Endothelial cell of umbilical vein (primary cell): ENCODE measurements at places on chromosomes 1 and 21. TPM values are rescaled to one million over a fixed set of nuclear protein-coding genes. Genes with fewer than 3 reads are reported as not detected.
A peak's percentile ranks its signal among the peaks of the same experiment; 100 is the strongest.

GRCh38 chr1:11907275-11908094 is 18.7 kb downstream of the KIAA2013 start:
- peak; percentile 97 for DNase-seq
- H3K27ac ChIP-seq: peak overlapping the region; percentile 100
- H3K4me1 ChIP-seq: peaks cover 3% of the 10 kb centered on the region
- H3K27me3 ChIP-seq: no peaks in the 10 kb centered on the region

- DNase-seq: no peak
- H3K4me3 ChIP-seq: no peak overlapping the region
- no peaks in the 10 kb centered on the region for H3K4me1 ChIP-seq
- no peak overlapping the region for H3K27ac ChIP-seq
- no peaks in the 10 kb centered on the region for H3K27me3 ChIP-seq
- no peaks in the 10 kb centered on the region for H3K36me3 ChIP-seq
These were observed 131.5 kb downstream of the CNIH3 start for GRCh38 chr1:224747578-224747977.

HTR1D gene
- 1.5 and 2.2 TPM in 2 replicates for total RNA-seq

- H3K36me3 ChIP-seq: no peaks in the 10 kb centered on the region
- no peak overlapping the region for H3K4me3 ChIP-seq
- H3K27me3 ChIP-seq: no peaks in the 10 kb centered on the region
- H3K4me1 ChIP-seq: no peaks in the 10 kb centered on the region
- H3K27ac ChIP-seq: no peak overlapping the region
- DNase-seq: no peak
These were observed 19.7 kb downstream of the OR6Y1 start for GRCh38 chr1:158534496-158534895.

TTLL10 gene
- not detected in 2 replicates for total RNA-seq

CTSS gene
- 5.7 and 11.1 TPM in 2 replicates for total RNA-seq

FMN2 gene
- total RNA-seq: not detected in 2 replicates

DNA sequence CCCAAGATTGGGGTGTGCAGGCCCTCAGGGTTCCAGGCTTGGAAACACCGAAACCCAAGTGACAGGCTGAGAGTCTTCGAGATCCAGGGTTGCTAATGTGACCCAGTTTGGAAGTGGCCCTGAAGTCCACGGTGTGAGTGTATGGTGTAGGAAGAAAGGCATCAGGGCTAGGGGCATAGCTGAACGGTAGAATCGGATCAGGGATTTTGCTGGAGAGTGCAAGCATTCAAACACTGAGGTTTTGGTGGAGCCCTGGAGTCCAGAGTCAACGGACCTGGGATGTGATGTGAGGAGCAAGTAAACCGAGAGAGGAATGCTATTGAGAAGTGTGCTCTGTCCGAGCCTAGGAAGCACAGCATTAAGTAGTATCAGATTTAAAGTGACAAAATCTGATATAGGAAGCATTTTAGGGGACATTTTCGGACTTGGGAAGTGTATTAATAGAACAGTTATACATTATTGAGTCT is 958 bp downstream of the NFYC start:
- no peaks in the 10 kb centered on the region for H3K27me3 ChIP-seq
- peak overlapping the region; percentile 68 for H3K27ac ChIP-seq
- H3K36me3 ChIP-seq: no peaks in the 10 kb centered on the region
- H3K4me1 ChIP-seq: peaks cover 19% of the 10 kb centered on the region
- DNase-seq: no peak

DNA sequence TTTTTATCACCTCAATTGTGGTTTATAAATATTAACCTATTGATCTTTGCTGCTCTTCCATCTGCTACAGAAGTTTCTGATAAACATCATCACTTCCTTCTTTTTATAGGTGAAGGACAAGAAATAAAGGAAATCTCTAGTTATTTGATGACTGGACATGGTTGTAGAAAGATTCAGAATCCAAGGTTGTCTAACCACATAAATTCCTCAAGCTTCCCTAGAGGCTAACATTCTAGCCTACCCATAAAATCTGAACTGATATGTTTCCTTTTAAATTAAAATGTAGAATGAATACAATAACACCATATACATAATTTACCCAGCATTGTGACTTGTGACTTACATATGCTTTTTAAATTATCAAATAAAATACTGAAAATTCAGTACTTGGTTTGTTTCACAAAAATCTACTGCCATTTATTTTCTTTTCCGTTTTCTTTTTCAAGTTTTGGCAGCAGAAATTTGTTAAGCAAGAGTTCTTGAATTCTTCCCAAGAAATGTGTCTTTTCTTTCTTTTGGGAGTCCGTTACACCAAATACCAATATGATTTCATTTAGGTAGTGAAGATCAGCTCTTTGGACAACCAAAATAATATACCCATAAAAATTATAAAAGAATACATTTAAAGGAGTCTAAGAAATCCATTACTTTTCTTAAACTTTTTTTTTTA is 513.2 kb upstream of the ADGRL2 start:
- no peaks in the 10 kb centered on the region for H3K36me3 ChIP-seq
- no peak for DNase-seq
- H3K27ac ChIP-seq: no peak overlapping the region
- H3K27me3 ChIP-seq: no peaks in the 10 kb centered on the region
- no peak overlapping the region for H3K4me3 ChIP-seq
- no peaks in the 10 kb centered on the region for H3K4me1 ChIP-seq

- no peaks in the 10 kb centered on the region for H3K27me3 ChIP-seq
- no peaks in the 10 kb centered on the region for H3K4me1 ChIP-seq
- H3K36me3 ChIP-seq: no peaks in the 10 kb centered on the region
- no peak for DNase-seq
- no peak overlapping the region for H3K27ac ChIP-seq
- no peak overlapping the region for H3K4me3 ChIP-seq
These were observed 90.0 kb downstream of the ARHGEF10L start for GRCh38 chr1:17629460-17629859.

GRCh38 chr1:89725631-89726030 is 92.7 kb downstream of the LRRC8C start:
- peaks cover 58% of the 10 kb centered on the region for H3K4me1 ChIP-seq
- no peak overlapping the region for H3K4me3 ChIP-seq
- H3K36me3 ChIP-seq: no peaks in the 10 kb centered on the region
- no peak overlapping the region for H3K27ac ChIP-seq
- no peak for DNase-seq

LRRC7 gene
- 0.11 and 0.18 TPM in 2 replicates for total RNA-seq

IRF6 gene
- 22.1 and 42.0 TPM in 2 replicates for total RNA-seq

GRCh38 chr1:116242741-116243140 is 130.3 kb upstream of the ATP1A1 start:
- no peak overlapping the region for H3K27ac ChIP-seq
- H3K27me3 ChIP-seq: no peaks in the 10 kb centered on the region
- no peak for DNase-seq

GRCh38 chr1:156476501-156477298 is 23.9 kb downstream of the MEF2D start:
- DNase-seq: peak; percentile 45
- no peak overlapping the region for H3K4me3 ChIP-seq
- H3K27me3 ChIP-seq: no peaks in the 10 kb centered on the region
- H3K36me3 ChIP-seq: peaks cover 25% of the 10 kb centered on the region
- H3K4me1 ChIP-seq: peaks cover 8% of the 10 kb centered on the region

PKP1 gene
- total RNA-seq: not detected in 2 replicates

DNA sequence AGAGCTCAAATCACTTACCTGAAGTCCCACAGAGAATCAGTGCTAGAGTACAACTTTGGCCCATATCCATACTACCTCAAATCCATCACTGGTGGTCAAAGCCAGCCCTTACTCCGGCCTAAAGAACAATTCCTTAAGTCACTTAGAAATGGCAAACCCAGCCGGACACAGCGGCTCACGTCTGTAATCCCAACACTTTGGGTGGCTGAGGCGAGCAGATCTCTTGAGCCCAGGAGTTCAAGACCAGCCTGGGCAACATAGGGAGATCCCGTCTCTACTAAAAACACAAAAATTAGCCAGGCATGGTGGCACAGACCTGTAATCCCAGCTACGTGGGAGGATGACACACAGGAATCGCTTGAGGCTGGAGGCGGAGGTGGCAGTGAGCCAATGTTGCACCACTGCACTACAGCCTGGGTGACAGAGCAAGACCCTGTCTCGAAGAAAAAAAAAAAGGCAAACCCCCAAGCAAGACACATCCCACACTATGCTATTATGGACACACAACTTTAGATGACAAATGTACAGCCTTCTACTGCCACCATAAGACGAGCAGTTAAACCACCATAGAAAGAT is 24.0 kb downstream of the NPHP4 start:
- no peak overlapping the region for H3K27ac ChIP-seq
- H3K27me3 ChIP-seq: no peaks in the 10 kb centered on the region
- no peak overlapping the region for H3K4me3 ChIP-seq
- DNase-seq: no peak

DNA sequence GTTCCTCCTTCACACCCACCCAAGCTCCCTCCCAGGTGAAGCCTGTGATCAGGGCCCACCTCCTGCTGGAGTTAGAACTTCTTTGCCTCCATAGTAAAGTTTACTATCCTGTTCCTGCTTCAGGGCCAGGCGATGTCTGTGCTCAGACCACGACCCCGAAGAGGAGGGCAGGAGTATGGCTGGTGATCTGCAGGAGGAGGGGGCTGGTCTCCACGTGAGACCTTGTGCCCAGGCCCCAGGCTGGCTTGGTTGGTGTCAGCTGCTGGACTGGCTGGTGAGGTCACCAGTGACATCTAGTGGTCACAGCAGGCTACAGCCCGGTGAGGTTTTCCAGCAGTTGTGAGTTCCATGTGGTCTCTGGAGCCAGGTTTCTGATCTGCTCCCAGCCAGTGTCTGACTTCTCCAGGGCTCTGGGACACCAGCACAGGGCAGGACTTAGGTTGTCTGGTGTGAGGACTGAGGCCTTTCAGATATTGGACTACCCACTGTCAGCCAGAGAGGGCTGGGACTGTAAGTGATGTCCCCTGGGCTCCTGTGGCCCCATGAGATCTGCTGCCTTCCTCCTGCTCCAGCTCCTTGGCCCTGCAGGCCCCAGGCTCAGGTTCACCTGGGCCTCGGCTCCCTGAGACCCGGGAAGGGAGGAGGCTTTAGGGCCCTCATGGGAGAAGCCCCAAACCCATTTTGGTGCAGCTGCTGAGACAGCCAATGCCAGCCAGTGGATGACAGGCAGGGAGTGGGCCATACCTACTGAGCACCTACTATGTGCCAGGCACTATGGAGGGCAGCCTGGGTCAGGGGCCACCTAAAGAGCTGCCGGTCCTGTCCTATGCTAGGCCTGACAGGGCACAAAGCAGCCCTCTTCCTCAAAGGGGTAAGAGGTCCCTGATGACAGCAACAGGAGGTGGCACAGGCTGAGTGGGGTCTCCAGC is 6.0 kb upstream of the UBL4B start:
- H3K27me3 ChIP-seq: peaks cover 3% of the 10 kb centered on the region
- H3K36me3 ChIP-seq: no peaks in the 10 kb centered on the region
- no peak overlapping the region for H3K4me3 ChIP-seq
- peaks cover 3% of the 10 kb centered on the region for H3K4me1 ChIP-seq
- DNase-seq: peak; percentile 65
- no peak overlapping the region for H3K27ac ChIP-seq

- H3K4me3 ChIP-seq: peak within 1 kb of the TSS; percentile 36
- H3K27ac ChIP-seq: no peak within 1 kb of the TSS
- peaks cover 22% of the 10 kb centered on the region for H3K4me1 ChIP-seq
- no peaks in the 10 kb centered on the region for H3K36me3 ChIP-seq
- DNase-seq: peak; percentile 68
- peaks cover 2% of the 10 kb centered on the region for H3K27me3 ChIP-seq
These were observed at the start of gene ADAMTSL4 for GRCh38 chr1:150548632-150549495. TSS of gene ADAMTSL4 (plus strand) at chr1:150549408. CDS start at chr1:150552289, 2,881 bp downstream.

VHLL gene
- total RNA-seq: 0.73 TPM in 1 of 2 replicates, not detected in the other

FMO5 gene
- total RNA-seq: 0.60 and 1.3 TPM in 2 replicates

- no peak overlapping the region for H3K27ac ChIP-seq
- no peak for DNase-seq
- H3K36me3 ChIP-seq: no peaks in the 10 kb centered on the region
These were observed 5.1 kb upstream of the ELAVL4 start for GRCh38 chr1:50103615-50104081.

DNA sequence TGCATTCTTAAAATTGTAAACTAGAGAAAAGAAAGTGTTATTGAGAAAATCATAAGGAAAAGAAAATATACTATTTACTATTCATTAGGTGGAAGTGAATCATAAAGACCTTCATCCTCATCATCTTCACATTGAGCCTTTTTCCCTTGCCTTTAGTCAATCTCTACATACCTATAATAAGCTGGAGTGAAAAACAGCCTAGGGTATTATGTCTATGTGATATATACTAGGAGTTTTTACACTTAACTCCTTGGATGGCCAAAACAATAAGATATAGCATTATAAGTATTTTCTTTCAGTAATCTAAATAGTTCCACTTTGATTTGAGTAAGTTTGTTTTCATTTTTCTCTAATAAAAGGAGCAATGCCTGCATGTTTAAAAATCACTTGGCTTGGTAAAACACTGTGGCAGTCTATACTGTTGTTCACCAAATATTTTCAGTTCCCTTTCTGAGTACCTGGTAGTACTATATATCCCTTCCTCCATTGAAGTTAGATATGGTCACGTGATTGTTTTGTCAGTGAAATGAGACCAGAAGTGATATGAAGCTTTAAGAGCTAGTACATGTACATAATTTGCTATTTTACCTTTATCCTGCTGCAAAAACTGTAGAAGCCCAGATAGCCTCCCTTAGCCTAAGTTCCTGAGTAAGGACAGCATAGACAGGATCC is 78.3 kb downstream of the CLEC20A start:
- H3K4me3 ChIP-seq: no peak overlapping the region
- no peak overlapping the region for H3K27ac ChIP-seq
- H3K27me3 ChIP-seq: no peaks in the 10 kb centered on the region
- no peaks in the 10 kb centered on the region for H3K4me1 ChIP-seq
- H3K36me3 ChIP-seq: no peaks in the 10 kb centered on the region

S1PR1 gene
- 137 and 138 TPM in 2 replicates for total RNA-seq

- H3K27ac ChIP-seq: peak overlapping the region; percentile 23
- no peaks in the 10 kb centered on the region for H3K36me3 ChIP-seq
- peaks cover 19% of the 10 kb centered on the region for H3K4me1 ChIP-seq
- peak overlapping the region; percentile 77 for H3K4me3 ChIP-seq
- peak; percentile 51 for DNase-seq
These were observed 1.5 kb downstream of the KIRREL1 start for GRCh38 chr1:157994704-157995582.

DNA sequence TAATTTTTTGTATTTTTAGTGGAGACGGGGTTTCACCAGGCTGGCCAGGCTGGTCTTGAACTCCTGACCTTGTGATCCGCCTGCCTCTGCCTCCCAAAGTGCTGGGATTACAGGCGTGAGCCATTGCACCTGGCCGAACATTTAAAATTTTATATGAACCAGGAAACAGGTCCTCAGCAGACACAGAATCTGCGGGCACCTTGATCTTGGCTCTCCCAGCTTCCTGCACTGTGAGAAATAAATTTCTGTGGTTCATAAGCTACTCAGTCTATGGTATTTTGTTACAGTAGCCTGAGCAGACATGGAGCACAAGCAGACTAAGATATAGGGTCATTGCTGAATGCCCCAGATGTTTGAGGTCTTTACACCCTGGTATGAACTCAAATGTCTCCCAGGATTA is 23.6 kb upstream of the CTH start:
- H3K27ac ChIP-seq: no peak overlapping the region
- H3K27me3 ChIP-seq: peaks cover 2% of the 10 kb centered on the region
- no peaks in the 10 kb centered on the region for H3K4me1 ChIP-seq

GRCh38 chr1:56194701-56195300 is 384.6 kb downstream of the PLPP3 start:
- no peak overlapping the region for H3K4me3 ChIP-seq
- no peak for DNase-seq
- H3K27me3 ChIP-seq: no peaks in the 10 kb centered on the region
- no peaks in the 10 kb centered on the region for H3K36me3 ChIP-seq
- no peaks in the 10 kb centered on the region for H3K4me1 ChIP-seq
- no peak overlapping the region for H3K27ac ChIP-seq

ERICH3 gene
- not detected in 2 replicates for total RNA-seq
